Activated CD4-positive, alpha-beta T cell treated with anti-CD3 and anti-CD28 coated beads, Interleukin-2, amount 10 ng/mL, durations not matched to agents 7 days and 5 days (primary cell): ENCODE measurements at places on chromosomes 5 and 9.

- DNase-seq, result no peak
These were observed 258.6 kb upstream of the ADAMTS16 start for GRCh38 chr5:4881366-4882002.

DNA sequence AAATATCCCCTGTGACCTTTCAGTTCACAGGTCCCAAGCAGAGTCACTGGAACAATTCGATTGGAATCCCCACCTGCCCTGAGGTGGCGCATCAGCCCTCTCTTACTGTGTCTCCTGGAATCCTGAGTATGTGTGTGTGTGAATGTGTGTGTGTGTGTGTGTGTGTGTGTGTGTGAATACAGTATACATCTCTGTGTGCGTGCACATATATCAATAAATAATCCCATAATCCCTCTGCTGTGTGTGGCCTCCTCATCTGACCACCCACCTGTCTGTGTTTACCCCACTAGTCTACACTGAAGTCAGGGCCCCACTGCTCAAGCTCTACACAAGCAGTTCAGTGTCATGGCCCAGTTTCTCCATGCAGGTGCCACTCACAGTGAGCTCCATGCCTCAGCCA, 187.4 kb downstream of the ERCC6L2 start:
- DNase-seq, result no peak

- no peak for DNase-seq
These were observed 29.5 kb downstream of the GDNF start for GRCh38 chr5:37810311-37810710.

- no peak for DNase-seq
These were observed 83.4 kb upstream of the DMRT1 start for GRCh38 chr9:758146-758545.

DNA sequence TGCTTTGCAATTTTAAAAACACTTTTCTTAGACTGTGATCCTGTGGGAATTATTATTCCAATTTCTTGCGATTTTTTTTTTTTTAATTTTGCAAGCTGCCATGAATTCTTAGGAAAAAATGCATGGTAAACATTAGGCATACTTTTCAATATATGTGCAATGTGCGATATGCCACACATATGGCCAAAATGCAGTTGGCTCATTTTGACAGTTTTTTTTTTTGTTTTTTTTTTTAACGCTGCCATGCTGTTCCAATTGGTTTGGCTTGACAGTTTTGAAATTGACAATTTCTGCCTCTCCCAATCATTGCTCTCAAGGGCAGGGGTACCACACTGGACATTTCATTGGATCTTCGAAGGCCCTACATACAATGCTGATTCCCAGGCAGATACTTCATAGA, 36.4 kb downstream of the DAPK1 start:
- DNase-seq, result no peak

- DNase-seq, result no peak
These were observed 114.4 kb upstream of the ZNF366 start for GRCh38 chr5:72621576-72621975.

GRCh38 chr5:132238169-132238744, 10.6 kb upstream of the P4HA2 start:
- peak; percentile 78 for DNase-seq

- no peak for DNase-seq
These were observed 55.2 kb upstream of the JAK2 start for GRCh38 chr9:4929917-4930316.

DNA sequence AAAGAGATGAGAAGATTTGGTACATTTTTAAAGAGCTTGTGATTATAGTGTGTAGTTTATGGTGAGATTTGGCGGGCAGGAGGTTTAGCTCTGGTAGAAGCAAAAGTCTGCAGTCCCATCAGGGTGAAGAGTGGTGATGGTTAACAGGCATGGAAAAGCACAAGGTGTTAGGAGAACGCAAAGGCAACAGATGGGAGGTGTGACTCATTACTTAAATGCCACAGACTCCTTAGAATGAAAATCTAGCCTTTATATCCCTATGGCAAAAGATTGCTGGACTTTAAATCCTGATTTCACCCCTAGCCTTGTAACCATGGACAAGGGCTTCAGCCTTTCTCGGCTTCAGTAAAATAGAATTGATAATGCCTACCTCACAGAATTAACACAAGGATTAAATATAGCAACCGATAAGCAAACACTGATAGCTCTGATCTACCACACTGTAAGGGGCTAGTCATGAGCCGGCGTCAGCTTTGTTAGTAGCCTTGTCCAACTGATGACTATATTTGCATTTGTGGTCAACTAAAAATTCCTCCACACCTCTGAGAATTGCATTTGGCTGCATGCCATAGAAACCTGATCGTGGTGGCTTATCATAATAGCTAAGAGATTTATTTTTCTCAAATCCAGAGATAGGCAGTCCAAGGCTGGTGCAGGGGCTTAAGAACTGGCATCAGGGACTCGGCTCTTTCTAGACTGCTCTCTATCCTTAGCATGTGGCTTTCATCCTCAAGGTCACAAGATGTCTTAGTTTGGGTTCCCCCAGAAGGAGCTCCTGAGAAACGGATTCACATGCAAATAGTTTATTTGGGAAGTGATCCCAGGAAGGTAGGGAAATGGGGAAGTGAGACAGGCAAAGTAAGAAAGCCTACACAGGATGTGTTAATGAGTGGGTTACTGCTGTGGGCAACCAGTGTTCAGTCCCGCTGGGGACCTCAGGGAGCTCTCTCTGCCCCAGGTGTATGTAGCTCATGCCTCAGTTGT, 19.6 kb downstream of the MFAP3 start:
- no peak for DNase-seq

- DNase-seq, result no peak
These were observed 224.7 kb downstream of the NFIB start for GRCh38 chr9:14089051-14089803.

DNA sequence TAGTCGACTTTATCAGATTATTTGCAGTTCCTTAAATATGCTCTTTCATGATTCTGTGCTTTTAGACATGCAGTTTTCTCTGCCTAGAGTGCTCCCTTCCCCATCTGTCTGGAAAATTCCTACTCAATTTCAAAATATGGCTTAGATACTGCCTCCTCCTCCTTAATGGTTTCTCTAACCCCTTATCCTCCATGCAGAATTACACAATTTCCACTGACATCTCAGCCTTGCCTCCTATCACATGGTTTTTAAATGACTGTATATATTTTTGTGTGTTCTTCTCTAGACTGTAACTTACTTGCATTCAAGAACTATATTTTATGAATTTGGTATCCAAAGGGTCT, 85.2 kb downstream of the SLC44A1 start:
- no peak for DNase-seq

DNA sequence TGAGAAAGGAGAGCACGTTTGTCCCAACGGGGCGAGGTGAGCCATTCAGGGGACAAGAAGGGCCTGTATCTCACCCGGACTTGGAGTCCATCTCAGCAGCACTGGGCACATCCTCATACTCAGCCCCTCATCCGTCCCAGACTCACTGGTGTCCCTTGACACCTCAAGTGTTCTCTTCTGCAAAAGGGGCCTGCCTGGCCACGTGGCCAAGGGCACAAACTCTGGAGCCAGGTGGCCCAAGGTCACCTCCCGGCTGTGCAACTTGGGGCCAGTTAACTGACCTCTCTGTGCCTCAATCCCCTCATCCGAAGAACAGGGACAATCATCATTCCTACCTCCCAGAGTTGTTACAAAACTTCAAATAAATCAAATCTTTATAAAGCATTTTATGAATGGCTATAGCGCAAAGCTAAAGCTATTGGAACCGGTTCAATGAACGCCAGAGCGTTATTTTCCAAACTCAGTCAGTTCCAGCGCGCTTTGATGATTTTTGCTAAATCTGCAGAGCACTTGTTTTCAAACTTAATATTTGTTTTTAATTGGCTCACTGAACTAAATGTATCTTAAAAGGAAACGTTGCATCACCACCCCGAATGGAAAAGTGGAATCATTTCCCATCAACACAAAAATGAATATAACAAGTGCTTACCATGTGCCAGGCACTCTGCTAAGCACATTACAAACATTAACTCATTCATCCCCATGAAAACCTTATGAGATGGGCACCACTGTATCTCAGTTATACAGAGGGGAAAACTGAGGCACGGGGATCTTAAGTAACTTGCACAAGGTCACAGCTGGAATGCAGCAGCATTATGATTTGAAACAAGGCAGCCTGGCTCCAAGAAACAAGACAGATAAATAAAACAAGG, 49.3 kb downstream of the DUSP1 start:
- DNase-seq, result no peak

DNA sequence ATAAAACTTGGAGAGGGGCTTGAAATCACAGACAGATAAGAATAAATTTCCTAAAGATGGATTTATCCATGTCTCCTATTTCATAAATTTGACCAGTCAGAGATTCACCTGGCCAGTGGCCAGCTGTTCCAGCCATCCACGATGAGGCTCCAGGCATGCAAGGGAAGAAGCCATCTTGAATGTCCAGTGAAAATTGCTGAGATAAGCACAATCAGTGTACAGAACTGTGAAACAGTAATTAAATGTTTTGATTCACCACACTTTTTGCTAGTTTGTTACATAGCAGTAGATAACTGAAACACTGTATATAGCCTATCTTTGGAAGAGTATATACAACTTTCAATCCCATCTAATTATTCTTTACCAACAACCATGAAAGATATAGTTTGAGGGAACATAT, 163.5 kb downstream of the HINT1 start:
- no peak for DNase-seq

DNA sequence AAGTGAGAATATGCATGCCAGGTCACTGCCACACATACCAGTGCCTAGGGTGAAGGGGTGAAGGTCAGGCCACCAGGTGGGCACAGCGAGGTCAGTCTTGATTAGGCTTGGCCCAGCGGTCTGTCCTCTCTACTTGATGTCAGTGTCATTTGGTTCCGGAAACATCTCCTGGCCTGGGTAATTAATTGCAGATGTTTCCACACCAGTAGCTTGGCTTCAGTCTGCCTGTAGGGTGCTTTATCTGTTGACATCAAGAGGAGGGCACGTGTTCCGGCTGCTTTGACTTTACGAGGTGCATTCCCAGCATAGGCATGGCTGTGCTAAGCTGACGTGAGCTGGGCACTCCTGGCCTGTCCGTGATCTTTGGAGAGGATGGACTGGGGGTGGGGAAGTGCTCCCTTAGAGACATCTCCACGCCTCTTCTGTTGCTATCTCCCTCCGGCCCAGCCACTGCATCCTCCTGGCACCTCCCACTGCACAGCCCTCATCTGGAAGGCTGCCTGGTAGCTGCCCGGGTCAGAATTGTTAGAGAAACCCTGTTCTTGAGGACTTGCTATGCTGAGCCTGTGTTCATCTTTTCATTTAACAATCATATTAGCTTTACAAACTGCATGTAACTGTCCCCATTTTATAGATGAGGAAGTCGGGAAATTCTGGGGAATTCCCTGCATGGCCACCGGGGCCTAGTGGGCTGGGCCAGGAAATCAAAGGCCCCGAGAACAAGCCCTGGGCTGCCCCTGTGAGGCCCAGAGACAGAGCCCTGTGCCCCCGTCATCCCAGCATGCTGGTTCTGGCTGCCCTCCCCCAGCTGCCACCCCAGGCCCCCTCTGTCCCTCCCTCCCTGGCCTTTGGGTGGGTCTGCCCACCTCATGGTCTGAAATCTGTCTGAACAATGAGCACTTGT, 29.1 kb downstream of the JADE2 start:
- no peak for DNase-seq

GRCh38 chr5:5356765-5357164, 65.7 kb upstream of the ICE1 start:
- no peak for DNase-seq

DNA sequence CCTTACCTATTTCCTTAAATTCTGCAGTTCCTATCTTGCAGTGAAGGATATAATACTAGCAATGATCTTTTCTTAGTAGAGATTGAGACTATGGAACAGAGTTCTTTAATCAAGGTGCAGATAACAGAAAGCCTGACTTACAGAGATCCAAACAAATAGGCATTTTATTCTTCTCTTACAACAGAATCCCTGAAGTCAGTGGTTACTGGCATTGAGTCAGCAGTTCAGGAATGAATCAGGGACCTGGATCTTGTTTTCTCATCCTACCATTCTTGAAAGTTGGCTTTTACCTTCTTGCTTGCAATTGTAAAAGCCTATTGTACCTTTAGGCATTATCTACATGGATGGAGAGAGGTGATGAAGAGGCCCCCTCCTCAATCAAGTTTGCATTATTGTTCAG, 47.5 kb upstream of the TLE4 start:
- DNase-seq, result no peak

- DNase-seq, result no peak
These were observed 59.2 kb downstream of the CDH18 start for GRCh38 chr5:19928562-19929421.

GRCh38 chr5:81848362-81848880, 97.5 kb upstream of the SSBP2 start:
- DNase-seq, result no peak

GRCh38 chr5:10481241-10481935, 39.7 kb downstream of the ROPN1L start:
- no peak for DNase-seq

DNA sequence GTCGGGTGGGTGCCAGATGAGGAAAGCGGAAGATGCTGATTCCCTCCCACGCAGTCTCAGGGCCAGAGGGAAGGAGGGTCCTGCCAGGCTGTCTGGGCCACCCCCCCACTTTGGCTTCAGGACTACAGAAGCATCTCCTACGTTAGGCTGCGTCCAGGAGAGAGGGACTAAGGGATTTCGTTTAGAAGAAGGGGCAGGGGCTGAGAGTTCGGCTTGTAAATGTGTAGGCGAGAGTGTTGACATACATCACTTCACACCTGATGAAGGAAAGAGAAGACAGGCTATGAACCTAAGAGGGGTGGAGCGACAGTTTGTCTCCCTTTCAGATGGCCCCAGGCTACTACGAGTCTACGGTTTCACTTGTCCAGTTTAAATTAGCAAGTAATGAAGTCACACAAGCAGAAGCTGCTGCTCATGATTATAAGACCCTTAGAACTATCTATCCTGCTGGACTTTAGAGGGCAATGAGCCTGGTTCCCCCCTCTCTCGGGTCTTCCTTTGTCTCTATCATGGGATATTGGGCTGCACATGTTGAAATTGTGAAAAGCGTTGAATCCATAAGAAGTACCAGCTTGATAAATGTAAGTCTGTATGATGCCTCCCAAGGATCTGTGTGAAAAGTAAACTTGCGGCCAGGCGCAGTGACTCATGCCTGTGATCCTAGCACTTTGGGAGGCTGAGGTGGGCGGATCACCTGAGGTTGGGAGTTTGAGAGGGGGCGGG, 193.0 kb downstream of the AOPEP start:
- DNase-seq, result no peak

DNA sequence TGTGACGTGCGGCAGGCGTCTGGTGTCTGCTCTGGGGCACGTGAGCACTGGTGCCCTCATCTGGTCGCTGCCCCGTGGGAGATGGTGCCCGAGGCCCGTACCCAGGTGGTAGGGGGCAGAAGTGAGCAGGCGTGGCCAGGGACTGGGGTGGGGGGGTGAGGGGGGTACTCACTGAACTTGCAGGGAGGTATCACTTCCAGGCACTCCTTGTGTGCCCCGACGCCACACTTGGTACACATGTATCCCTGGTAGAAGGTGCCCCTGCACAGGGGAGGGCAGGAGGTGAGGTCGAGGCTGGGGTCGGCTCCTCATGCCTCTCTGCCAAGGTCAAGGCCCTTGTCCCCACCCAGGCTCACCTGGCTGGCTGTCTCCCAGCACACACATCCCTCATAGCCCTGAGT, 45.2 kb upstream of the SARDH start:
- no peak for DNase-seq

- peak; percentile 25 for DNase-seq
These were observed 607 bp upstream of the HNRNPAB start for GRCh38 chr5:178203670-178204181.

- DNase-seq, result no peak
These were observed 1078.3 kb downstream of the CDH12 start for GRCh38 chr5:21774801-21775200.

GRCh38 chr5:124644138-124644537, 102.3 kb downstream of the ZNF608 start:
- no peak for DNase-seq

- DNase-seq, result no peak
These were observed 178.3 kb downstream of the DEPDC1B start for GRCh38 chr5:60521376-60522291.
